ACHN (cell line): ENCODE measurements at places on chromosomes 4 and X.

DNA sequence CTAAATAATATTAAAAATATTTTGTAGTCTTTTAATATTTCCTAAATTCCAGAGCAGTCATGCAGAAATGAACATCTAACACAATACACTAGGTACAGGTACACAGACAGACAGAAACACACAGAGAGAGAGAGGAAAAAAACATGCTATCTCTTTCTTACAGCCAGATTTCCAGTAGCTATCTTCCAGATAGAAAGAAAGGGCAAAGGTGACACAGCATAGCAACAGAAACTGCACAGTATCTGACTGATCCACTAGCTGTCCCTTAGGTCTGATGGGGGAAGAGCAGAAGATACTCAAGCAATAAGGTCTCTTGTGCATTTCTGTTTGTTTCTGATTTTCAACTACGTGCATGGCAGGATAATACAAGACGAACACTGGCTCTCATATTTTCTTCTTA lies 7.8 kb downstream of the FBXW7 start:
- DNase-seq: no peak

DNA sequence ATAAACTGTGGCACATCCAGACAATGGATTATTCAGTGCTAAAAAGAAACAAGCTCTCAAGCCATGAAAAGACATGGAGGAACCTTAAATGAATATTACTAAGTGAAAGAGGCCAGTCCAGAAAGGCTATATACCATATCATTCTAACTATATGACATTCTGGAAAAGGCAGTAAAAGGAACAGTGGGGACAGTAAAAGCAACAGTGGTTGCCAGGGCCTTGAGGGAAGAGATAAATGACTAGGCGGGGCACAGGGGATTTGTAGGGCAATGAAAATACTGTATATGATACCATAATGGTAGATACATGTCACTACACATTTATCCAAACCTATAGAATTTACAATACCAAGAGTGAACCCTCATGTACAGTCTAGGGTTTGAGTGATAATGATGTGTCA lies 115.3 kb downstream of the ATP8A1 start:
- DNase-seq: no peak

DNA sequence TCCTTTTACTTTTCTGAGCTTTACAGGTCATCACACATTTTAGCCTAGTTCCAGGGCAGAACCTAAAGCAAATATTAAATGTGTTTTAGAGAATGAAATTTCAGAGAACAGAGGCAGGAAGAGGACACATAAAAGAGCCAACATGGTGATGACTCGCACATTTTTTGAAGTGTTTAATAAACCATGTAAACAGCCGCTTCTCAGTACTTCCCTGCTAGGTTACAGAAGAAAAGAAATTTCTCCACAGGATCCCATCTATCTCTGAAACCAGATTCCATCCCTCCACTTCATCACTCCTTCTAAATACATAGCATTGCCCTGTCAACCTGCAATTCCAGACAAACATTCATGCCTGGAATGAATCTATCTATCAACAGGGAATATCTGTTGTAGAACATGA lies 949.5 kb upstream of the PCDH7 start:
- DNase-seq: no peak

GRCh38 chr4:155757745-155758265 lies 1.0 kb upstream of the GUCY1B1 start:
- DNase-seq: no peak

DNA sequence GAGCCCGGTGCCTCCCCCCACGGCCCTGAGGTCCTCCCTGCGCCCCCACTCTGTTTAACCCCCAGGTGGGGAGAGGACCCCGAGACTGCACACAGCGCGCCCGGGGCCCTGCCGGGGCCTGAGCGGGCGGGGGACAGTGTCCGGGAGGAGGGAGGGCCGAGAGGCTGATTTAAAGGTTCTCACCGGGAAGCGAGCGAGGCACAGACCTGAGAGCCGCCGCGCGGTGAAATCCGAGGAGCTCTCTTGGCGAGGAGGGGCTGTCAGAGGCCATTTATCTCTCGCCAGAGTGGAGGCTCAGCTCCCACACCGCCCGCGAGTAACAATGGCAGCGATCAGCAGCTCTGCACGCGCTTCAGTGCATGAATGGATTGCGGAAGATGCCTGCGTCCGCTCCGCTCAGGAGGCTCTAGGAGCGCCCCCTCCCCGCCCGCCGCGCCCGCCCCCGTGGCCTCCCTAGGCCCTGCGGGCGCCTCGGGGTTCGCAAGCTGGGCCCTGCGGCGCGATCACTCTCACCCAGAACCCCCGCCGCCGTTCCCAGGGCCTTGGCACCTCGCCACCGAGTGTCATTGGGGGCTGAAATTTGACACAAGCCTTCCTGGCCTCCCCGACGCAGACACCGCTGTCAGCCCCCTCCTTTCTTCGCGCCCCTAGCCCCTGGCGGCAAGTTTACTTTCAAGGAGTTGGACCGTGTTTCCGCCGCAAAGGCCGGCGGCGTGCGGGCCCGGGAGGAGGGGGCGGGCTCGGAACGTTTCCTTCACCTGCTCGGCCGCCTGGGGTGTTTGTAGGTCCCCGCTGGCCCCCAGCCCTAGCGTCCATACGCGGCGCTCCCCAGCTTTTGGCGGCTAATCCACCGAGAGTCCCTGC lies 48.7 kb upstream of the BCOR start:
- DNase-seq: peak; percentile 41

- no peak for DNase-seq
Observed at GRCh38 chrX:12700745-12701144, 90.5 kb upstream of the PRPS2 start.

GRCh38 chr4:112770114-112770513 lies 133.2 kb downstream of the LARP7 start:
- no peak for DNase-seq

DNA sequence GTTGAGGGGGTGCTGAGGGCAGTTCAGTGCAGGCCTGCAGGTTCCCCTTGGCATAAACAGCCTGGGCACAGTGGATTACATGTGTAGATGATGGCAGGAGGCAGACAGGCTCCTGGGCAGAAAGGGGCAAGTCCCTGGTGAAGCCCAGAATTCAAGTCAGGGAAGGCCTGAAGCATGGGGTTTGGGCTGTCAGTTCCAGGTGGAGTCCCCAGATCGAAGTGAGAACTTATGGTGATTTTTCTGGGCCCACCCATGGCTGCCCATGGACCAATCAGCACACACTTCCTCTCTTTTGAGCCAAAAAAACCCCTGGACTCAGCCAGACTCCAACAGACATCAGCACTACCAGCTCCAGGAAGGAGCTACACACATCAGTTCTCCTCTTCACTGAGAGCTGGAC lies 529.1 kb downstream of the PPARGC1A start:
- DNase-seq: no peak

DNA sequence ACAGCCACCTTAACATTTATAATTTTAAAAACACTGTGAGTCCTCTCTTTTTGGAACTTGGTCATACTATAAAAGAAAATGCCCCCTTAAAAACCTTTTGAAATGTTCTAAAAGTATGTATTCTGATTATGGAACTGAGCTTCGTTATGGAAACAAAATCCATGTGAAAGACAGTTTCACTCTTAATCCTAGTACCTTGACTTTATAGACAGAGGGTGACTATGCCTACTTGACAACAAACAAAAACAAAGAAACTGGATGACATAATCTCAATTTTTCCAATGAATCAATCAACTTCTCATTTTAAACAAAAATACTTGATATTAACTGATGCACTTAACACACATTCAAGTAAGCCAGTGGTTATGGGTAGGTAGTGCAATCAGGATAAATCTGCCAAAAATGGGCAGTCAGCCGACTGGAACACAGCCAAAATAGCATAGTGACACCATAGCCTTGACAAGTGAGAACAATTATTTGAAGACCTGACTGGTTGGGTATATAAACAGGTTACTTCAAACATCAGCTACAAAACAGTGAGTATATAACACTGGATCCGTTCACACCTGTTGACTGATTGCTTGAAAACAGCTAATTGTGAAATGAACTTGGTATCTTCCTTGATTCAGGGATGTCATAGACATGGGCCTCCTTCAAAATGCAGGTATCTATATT lies 265.5 kb downstream of the PPP3CA start:
- DNase-seq: no peak
